ENCODE measurements at places on chromosomes 2 and 18.
A peak's percentile ranks its signal among the peaks of the same experiment; 100 is the strongest.

GRCh38 chr2:207767461-207768167 lies 2.1 kb downstream of the FZD5 start:
- no peak for DNase-seq

GRCh38 chr2:174280596-174280995 lies 32.3 kb upstream of the OLA1 start:
- no peak for DNase-seq

- no peak for DNase-seq
Measured at GRCh38 chr2:66897181-66897580, 462.3 kb downstream of the MEIS1 start.

DNA sequence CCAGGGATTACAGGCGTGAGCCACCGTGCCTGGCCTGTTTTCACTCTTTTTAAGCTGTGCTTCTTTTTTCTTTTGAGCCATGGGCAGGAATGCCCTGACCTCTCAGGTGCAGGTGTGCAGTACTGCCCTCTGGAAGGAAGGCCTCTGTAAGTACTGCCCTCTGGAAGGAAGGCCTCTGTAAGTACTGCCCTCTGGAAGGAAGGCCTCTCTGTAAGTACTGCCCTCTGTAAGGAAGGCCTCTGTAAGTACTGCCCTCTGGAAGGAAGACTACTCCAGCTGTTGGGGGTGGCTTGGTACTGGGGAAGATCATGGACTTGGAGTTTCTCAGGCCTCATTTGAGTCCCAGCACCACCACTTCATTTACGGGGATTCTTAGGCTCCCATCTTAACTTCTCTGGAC lies 248.5 kb upstream of the ID2 start:
- DNase-seq, result no peak

- no peak for DNase-seq
Measured at GRCh38 chr2:237478979-237479378, 8.1 kb upstream of the MLPH start.

- no peak for DNase-seq
Measured at GRCh38 chr2:238120463-238121298, 17.8 kb upstream of the KLHL30 start.

GRCh38 chr2:97945791-97946190 lies 50.0 kb downstream of the TMEM131 start:
- no peak for DNase-seq

DNA sequence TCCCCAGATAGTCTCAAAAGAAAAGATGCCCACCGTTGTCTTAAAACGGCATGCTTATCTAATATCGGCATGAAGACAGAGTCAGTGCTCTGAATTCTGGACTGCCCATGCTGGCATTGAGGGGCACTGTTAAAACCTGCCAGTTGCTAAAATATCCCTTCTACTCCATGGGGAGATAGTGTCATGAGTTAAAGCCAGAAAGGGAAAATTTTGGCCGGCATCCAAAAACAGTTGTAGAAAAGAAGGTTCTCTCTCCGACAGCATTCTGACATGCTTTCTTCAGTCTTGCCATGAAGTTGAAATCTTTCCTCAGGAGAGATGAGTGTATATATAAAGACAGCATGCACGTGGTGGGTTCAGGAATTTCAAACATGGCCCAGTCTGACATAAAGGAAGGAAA lies 401.3 kb upstream of the PIK3C3 start:
- no peak for DNase-seq

- DNase-seq, result no peak
Measured at GRCh38 chr2:204203704-204204103, 267.1 kb downstream of the ICOS start.

- no peak for DNase-seq
Measured at GRCh38 chr2:221747289-221747972, 175.3 kb upstream of the EPHA4 start.

DNA sequence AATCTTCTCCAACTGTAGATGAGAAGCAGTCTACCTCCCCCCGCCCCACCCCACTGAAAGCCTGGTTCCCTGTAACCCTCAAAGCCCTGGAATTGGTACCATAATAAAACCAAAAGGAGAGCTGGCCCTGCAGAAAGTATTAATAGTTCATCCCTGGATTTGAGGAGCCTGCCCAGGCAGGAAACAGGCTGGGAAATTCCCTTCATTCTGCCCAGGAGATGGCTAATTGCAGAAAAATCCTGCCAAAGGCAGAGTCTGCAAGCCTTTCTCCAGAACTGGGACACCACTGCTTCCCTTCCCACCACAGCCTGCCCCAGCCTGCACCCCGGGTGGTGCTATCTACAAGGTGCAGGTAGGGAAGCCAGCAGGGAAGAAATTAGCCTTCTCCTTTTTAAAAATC lies 16.3 kb downstream of the GKN2 start:
- no peak for DNase-seq

- peak; percentile 65 for DNase-seq
Measured at GRCh38 chr18:79507546-79508480, 112.1 kb downstream of the NFATC1 start.

- DNase-seq, result no peak
Measured at GRCh38 chr2:109261906-109262631, 133.1 kb downstream of the SH3RF3 start.

DNA sequence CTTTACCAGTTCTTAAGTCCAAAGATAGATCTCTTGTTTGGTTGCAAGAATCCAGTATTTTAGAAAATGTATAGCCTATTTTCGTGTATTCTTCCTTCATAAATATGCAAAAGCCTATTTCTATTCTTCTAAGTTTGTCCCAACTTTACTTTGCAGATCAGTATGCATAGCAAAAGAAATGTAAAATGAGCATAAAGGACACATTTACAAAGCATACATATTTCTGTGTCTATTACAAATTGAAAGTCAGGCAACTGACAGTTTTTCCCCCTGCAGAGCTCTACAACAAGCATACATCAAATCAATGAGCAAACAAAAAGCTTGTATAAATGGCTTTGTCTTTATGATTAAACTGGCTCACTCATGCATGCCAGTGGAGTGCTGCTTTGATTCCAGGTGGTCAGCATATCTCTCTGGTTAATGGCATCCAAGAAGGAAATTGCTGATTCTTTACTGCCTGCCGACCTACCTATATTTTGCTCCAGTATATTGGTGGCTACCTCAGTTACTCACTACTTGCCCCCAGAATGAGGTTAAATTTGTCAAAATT lies 10.0 kb upstream of the VPS54 start:
- DNase-seq, result no peak

- DNase-seq, result no peak
Measured at GRCh38 chr2:133166031-133166430, 402.2 kb downstream of the NCKAP5 start.

- no peak for DNase-seq
Measured at GRCh38 chr2:177676636-177677035, 284.1 kb downstream of the AGPS start.

- DNase-seq, result no peak
Measured at GRCh38 chr2:174716785-174717184, 47.5 kb downstream of the CHRNA1 start.

- DNase-seq, result no peak
Measured at GRCh38 chr2:11203480-11203879, 48.2 kb downstream of the SLC66A3 start.

All from hippocampal formation (tissue), 2 donors.